ENCODE measurements at places on chromosomes 1 and 21.

DNA sequence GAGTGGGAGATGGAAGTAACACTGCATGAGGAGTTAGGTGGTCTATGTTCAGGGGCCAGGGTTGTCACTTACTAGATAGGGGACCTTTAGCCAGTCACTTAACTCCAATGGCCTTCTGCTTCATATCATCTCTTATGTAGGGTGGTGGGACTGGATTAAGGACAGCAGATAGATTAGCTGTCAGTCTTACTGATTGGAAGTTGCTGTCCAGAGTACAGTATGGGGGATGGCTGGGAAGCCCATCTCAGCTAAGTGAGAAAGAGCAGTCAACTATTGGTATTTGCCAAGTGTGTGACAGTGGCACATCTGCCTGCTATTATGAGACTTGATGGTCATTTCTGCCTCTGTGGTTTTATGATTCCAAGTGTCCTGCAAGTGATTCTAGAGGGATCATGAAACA, 130.9 kb downstream of the FGGY start:
- DNase-seq: no peak

DNA sequence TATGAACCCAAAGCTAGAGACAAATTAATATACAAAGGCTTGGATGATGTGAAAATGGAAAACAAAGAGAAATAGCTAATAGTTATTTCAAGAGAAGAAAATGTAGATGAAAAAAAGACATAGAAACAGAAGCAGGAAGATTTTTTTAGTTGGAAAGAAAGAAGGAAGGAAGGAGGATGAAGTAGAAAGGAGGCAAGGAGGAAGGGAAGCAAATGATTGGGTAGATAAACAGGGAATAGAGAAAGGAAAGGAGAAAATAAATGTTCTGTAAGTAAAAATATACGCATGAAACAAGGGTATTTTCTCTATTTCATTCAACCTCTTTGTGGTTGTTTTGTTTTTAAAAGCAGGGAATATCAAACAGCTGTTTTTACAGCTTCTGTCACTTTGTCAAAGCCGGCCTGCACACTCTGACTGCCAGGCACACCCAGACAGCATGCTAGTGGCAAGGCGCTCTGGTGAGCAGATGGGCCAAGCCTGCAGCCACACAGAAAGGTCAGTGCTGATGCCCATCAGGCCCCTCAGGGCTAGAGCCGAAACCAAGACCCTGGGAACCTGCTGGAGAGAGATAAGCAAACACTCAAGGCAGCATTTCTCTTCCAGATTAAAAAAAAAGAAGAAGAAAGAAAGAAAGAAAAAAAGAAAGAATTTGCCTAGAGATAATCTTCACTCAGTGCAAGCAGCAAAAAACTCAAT, 72.9 kb upstream of the CTTNBP2NL start:
- no peak for DNase-seq

GRCh38 chr1:229065613-229066012, 205.3 kb upstream of the RAB4A start:
- DNase-seq: no peak

GRCh38 chr1:246417152-246417812, 89.8 kb downstream of the SMYD3 start:
- no peak for DNase-seq

DNA sequence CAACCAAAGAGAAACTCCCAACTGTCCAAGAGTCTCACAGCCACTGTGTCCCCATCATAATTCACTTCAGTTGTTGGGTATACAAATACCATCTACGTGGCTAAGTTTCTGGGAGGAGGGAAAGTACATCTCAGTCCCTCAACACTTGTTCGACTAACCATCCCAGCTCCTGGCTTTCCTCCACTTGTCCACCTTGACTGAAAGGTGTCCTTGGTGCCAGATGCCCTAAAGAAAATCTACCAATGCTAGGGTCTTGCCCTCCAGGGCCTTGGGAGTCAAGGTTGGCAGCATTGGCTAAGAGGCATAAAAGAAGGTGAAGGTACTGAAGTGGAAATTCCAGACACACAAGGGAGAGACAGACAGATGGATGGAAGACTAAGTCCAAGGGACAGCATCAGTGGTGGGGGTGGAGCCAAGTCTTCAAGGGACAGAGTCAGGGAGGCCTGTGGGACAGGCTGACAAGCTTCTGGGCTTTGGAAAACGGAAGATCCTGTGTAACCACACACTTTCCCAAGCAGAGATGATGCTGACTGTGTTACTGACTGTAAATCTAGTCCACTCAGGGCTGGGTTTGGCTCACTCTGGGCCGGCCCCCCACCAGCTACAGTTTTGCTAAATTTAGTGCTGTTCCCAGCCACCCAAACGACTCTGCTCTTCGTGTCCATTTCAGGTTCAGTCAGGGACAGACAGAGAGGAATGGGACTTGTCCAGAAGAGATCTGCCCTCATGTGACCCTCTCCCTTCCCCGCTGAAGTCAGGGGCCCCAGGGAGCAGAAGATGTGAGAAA, 60.1 kb downstream of the CD34 start:
- no peak for DNase-seq

DNA sequence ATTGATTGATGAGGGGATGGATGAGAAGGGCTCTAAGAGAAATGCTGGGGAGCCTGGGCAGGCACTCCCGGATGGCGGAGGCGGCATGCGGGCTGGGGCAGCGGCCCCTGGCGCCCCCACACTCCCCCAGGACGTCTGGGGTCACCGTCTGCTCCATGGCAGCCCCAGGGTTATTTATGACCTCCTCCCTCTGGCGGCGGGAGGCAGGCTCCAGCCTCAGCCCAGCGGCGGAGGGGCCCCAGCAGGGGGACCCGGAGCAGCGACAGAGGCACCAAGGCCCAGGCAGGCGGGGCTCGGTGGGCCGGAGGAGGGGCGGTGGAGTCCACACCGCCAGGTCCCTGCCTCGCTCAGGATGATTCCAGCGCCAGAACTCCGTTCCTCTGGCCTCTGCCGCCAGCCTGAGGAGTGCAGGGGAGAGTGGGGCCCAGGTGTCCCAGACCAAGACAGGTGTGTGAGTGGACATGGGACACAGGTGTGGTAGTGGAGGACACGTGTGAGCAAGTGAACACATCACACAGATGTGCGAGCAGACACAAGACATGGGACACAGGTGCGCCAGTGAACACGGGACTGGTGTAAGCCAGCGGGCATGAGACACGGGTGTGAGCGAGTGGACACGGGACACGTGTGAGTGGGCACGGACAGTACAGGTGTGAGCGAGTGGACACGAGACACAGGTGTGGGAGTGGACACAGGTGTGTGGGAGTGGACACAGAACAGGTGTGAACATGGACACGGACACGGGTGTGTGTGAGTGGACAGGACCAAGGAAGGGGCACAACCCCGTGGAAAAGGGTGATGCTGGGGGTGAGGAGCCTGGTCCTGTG, 2.5 kb upstream of the SAMD11 start:
- peak; percentile 18 for DNase-seq

- no peak for DNase-seq
These were observed 42.9 kb downstream of the EPHB2 start for GRCh38 chr1:22753481-22753971.

DNA sequence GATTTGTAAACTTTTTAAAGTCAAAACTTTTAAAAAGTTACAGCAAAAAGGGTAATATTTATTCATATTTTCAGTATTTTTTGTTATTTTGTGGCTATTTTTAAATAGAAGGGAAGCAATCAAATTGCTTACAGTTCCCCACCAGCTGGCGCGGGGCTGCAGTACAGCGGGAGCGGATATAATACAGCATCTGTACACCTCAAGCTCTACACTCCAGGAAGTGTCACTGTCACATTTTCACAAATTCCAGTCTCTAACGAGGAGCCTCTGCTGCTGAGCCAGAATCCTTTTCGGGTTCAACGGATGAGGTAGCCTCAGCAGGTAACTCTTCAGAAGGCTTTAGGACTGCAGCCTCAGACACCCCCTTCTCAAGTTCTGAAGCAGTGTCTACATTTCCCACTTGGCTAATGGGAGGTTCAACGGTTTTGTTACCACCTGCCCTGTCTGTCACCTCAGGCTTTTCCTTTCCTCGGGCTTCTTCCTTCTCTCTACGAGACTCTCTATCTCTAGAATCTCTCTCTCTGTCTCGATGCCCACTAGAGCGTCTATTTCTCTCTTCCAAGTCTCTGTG, 11.7 kb downstream of the SOD1 start:
- DNase-seq: no peak

DNA sequence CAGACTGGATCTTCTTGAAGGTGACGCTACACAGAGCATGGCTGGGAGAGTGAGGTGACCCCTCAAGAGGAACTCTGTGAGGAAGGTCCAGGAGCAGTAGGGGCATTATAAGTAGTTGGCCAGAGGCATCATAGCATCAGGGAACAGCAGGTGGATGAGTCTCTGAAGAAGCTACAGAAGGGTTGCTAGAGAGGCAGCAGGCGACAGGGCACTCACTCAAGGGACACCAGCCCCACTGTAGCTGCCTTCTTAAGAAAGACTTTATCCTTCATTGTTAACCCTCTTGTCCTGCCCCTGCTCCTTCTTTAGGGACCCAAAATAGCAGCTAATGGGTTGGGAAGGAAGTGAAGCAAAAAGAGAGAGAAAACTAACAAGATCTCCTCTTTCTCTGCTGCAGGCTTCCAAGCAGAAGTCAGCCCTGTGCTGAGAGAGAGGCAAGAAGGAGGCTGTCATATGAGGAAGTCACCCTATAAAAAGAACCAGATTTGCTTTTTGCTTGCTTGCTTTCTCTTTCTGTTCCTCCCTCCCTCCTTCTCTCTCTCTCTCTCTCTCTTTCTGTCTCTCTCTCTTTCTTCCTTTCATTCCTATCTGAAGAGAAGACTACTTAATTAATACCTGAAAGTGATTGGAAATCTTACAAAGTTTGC, 7.7 kb upstream of the CD5L start:
- DNase-seq: no peak

GRCh38 chr1:55211863-55212262, 3.3 kb downstream of the USP24 start:
- no peak for DNase-seq

GRCh38 chr1:119347858-119348257, 20.7 kb upstream of the HAO2 start:
- DNase-seq: no peak

DNA sequence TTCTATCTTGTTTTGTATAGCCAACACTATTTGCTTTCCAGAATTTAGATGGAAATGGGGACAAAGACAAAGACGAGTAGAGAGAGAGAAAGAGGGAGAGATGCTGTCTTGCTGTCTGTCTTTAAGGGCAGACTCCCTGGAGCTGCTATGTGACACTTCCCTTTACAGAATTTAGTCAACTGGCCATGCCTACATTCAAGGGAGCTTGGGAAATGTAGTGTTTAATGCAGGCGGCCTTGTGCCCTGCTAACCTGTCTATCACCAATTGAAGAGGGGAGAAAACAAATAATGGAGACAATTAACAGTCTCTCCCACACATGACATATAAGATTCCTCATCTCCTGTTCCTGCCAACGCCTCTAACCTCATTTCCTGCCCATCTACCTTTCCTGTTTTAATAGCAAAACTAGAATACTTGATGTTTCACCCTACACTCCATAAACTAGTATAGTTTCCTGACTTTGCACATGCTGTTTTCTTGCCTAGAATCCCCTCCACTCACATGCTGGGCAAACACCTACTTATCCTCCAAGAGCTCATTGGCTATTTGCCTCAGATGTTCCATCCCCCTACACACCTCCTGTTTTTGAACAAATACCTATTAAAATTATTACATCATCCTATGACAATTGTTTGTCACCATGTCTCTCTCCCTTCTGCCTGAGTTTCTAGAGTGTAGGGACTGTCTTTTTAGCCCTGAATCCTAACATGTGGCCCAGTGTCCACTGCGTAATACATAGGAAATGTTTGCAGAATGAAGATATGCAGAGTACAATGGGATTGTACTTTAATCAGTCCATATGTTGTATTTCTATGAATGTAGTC, 117.2 kb downstream of the SLC25A24 start:
- no peak for DNase-seq

All from NCI-H1092 (cell line).